ENCODE measurements at places on chromosomes 4 and X.

DNA sequence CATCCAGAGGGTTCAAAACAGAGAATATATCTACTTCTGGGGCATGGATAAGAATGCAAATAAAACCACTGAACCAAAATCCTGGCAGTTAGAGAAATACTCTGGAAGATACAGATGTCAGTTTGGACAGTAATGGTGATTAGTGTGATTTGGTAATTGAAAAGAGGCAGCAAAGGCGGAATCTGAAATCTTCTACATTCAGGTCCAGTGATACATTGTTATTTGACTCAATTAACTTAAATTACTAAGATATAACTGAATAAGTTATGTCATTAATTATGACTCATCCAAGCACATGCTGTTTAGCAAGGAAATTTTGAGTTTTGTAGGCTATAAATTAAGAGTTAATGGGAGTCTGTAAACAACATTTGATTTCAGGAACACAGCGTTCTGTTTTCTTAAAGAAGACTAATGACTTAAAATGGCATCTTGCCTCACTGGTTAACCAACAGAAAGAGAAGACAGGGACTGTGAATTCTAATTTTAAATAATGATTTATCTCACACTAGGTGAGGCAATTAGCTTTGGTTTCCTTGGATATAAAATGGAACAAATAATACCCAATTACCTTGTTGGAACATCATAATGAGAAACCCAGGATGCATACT lies 937.1 kb downstream of the PDHA2 start:
- DNase-seq: no peak

- no peak for DNase-seq
These were observed 44.1 kb upstream of the SH3RF1 start for GRCh38 chr4:169314906-169315305.

- DNase-seq: no peak
These were observed 38.5 kb upstream of the MED14 start for GRCh38 chrX:40773809-40774208.

DNA sequence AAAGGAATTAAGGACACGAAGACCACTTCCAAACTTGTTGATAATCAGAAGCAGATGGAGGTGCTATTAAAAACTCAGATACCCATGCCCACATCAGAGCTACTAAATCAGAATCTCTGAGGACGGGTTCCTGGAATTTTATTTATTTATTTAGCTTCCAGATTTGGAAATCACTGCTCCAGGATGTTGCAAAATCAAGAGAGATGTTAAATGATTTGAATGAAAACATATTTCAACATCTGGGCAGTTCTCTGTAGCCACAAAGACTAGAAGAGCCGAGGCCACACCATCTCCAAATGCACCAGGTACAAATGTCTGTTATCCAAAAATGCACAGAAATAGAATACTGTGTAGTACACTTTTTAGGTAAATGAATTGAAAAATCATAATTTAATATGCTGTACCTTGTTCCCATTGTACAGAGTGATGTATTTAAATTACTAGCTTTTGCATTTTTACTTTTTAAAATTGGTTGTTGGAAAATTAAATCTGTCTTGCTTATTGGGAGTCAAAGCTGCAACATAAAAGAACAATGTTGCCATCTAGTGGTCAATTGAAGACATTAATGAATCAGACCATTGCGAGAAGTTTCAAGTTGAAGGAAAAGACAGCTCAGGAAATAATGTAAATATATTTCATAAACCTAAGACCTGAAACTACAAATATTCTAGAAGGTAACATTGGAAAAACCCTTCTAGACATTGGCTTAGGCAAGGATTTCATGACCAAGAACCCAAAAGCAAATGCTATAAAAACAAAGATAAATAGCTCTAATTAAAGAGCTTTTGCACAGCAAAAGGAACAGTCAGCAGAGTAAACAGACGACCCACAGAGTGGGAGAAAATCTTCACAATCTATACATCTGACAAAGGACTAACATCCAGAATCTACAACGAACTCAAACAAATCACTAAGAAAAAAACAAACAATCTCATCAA lies 151.3 kb upstream of the TTC29 start:
- DNase-seq: no peak

GRCh38 chrX:49166914-49167739 lies 4.6 kb downstream of the MAGIX start:
- peak; percentile 44 for DNase-seq

GRCh38 chr4:156378033-156378665 lies 424.5 kb upstream of the CTSO start:
- no peak for DNase-seq

GRCh38 chr4:77650787-77651186 lies 45.2 kb downstream of the CXCL13 start:
- DNase-seq: no peak

DNA sequence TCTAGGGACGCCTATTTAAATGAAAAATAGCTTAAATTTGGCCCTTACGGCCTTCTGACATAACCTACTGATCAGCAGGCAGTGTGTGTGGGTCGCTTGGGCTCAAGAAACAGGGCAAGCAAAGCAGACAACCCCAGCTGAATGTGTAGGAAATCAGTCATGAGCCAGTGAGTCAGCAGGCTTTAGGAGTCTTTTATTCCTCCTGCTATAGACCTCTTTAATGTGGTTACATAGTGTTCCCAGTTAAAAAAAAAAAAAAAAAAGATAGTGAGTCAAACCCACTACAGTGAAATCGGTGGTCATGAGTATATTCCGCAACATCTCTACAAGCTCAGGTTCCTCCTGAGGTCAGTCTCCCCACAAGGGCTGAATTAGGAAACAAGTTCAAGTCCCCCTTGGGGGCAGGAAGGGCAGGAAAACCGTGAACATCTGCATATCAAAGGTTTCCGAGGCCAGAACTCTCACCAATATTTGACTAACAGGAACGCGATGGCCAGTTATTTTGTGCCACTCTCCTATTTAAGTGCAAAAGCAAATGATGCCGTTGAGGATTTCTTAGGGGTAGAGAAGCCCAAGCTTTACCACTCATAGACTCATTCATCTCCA lies 32.7 kb downstream of the ACSL1 start:
- no peak for DNase-seq

GRCh38 chr4:146178126-146178525 lies 2.6 kb downstream of the LSM6 start:
- DNase-seq: no peak

DNA sequence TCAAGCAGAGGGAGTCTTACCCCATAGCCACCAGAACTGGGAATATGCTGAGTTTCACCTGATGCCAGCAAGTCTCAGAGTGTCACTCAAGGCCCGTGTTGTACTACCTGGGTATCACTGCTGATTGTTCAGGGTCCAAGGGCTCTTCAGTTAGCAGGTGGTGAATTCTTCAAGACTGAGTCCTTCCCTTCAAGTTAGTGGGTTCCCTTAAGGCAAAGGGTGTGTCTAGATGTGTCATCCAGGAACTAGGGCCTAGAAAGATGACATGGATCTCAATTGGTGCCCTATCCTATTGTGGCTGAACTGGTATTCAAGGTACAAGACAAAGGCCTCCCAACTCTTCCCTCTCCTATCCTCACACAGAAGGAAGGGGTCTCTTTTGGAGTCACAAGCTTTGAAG lies 159.9 kb upstream of the DIPK2B start:
- no peak for DNase-seq

DNA sequence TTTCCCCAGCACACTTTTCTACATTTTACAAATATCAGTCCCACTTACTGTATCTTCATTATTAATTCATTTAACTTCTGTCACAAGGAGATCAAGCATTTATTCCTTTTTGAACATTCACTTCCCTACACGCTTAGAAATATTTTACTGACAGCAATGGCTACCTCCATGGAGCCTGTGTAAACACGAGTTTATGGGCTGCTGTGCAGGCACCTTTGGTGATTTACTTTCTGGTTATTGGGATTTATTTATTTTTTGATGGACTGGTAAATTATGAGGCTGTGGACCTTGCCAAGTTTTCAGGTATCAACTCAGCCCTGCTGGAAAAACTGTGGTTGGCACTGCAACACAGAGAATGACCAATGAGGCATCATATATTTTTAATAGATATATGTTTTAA lies 45.4 kb upstream of the PAQR3 start:
- DNase-seq: no peak

DNA sequence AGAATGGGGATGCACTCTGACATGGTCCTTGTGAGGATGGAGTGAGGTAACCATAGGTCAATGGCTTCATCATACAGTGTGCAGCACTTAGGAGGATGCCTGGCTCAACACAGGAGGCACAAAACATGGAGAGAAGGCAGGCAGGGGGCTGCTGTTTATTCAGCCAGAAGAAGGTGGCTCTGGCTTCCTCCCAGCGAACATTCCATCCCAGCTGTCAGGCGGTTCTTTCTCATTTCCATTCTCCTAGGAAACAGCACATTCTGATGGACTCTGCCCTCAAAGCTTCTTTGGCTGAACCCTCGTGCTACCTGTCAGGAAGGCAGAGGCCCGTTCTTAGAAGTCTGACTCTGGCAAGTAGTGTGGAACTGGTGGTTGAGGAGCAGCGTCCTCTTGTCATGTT lies 18.6 kb downstream of the STK32B start:
- no peak for DNase-seq

GRCh38 chr4:93809773-93810172 lies 18.8 kb upstream of the ATOH1 start:
- DNase-seq: no peak
